Germinal center (tissue), 1 donor: ENCODE measurements at places on chromosomes 7 and 10.

GRCh38 chr7:133782470-133782869 lies 344.7 kb upstream of the LRGUK start:
- no peak for DNase-seq

GRCh38 chr10:24363070-24363469 lies 154.1 kb downstream of the KIAA1217 start:
- no peak for DNase-seq

DNA sequence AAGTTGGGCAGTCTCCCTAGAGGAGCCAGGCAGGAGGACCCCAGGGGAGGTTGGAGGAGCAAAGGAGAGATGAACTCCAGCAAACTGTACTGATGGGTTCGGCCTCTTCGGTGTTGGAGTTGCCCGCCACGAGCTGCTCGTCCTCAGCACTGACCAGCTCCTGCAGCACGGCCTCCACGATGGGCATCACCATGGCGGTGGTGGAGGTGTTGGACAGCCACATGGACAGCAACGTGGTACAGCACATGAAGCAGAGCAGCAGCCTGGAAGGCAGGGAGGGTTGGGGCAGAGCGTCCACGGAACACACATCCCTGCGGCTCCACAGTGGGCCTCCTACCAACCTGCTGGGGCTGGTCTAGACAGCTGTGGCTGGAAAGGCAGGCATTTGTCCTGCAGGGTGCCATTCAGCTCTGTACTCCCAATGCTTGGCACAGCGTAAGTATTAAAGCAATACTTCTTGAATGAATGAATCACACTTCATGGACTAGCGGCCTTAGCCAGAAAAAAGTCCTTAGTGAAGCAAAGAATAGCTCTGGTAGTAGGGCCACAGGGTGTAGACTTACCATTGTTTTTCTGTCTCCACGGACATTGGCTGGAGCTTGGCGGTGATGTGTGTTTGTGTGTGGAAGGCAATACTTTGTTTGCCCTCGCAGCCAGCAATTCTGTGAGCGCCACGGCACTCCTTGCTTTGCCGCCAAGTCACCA lies 21.8 kb downstream of the SLC13A4 start:
- DNase-seq = no peak

GRCh38 chr10:89119651-89120050 lies 87.5 kb downstream of the CH25H start:
- DNase-seq = no peak

GRCh38 chr7:137747359-137748031 lies 99.3 kb downstream of the DGKI start:
- DNase-seq = no peak

- DNase-seq = no peak
Observed at GRCh38 chr7:19554581-19554980, 154.3 kb downstream of the POLR1F start.

DNA sequence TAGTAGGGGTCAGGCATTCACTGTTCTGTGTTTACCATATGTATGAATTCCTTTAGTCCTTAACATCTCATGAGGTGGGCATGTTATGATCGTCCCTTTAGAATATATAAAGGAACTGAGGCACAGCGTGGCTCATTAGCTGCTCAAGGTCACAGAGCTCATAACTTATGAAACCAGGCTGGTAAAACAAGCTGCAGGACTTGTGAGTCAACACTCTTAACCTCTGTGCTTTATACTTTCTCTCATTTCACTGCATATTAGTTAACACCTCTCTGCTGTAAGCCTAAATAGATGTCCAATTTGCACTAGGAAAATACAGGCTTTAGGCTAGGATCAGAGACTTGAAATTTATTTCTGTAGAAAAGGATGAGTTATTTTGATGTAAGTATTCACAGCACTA lies 180.3 kb upstream of the HDAC9 start:
- DNase-seq = no peak

- DNase-seq = no peak
Observed at GRCh38 chr10:86970982-86971231, 2.6 kb downstream of the ADIRF start.

GRCh38 chr7:88109612-88110011 lies 110.2 kb downstream of the SRI start:
- DNase-seq = no peak

GRCh38 chr10:131742500-131742951 lies 158.3 kb upstream of the PPP2R2D start:
- no peak for DNase-seq
